ENCODE measurements at places on chromosomes 5 and 9.

GRCh38 chr5:148427370-148428042, 43.7 kb downstream of the FBXO38 start:
- H3K4me3 ChIP-seq, result no peak overlapping the region
- DNase-seq, result no peak
- no peak overlapping the region for H3K27ac ChIP-seq
- no peaks in the 10 kb centered on the region for H3K4me1 ChIP-seq
- H3K27me3 ChIP-seq, result no peaks in the 10 kb centered on the region
- peaks cover 58% of the 10 kb centered on the region for H3K36me3 ChIP-seq

GRCh38 chr9:107635101-107635802, 145.7 kb upstream of the KLF4 start:
- DNase-seq, result no peak
- H3K4me1 ChIP-seq, result peaks cover 28% of the 10 kb centered on the region
- no peak overlapping the region for H3K4me3 ChIP-seq
- H3K36me3 ChIP-seq, result no peaks in the 10 kb centered on the region
- no peak overlapping the region for H3K27ac ChIP-seq
- H3K27me3 ChIP-seq, result peaks cover 7% of the 10 kb centered on the region

GRCh38 chr9:112331674-112331952, 1.8 kb downstream of the PTBP3 start:
- peak; percentile 68 for DNase-seq
- H3K4me3 ChIP-seq, result peak overlapping the region; percentile 70

GRCh38 chr5:515273-515836, 8.9 kb downstream of the SLC9A3 start:
- H3K36me3 ChIP-seq, result peaks cover 22% of the 10 kb centered on the region
- H3K4me1 ChIP-seq, result peaks cover 62% of the 10 kb centered on the region
- peak overlapping the region; percentile 81 for H3K27ac ChIP-seq
- DNase-seq, result no peak
- H3K27me3 ChIP-seq, result no peaks in the 10 kb centered on the region
- no peak overlapping the region for H3K4me3 ChIP-seq

DNA sequence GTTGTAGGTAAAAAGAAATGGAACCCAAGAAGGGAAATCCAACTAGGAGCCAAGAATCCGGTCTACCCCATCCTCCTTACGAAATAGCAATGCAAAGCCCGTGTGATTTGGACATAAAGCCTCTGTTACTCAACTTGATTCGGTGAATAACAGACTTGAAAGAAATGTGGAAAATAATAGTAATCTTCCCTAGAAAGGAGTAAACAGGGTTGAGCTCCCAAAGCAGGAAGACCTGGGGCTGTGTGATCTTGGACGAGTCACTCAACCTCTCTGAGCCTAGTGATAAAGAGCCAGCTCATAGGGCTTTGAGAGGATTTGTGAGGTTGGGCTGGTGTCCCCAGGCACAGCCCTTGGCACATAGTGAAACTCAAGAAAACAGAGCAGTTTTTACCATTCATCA, 42.7 kb upstream of the IL17B start:
- H3K27me3 ChIP-seq, result no peaks in the 10 kb centered on the region
- H3K27ac ChIP-seq, result peak overlapping the region; percentile 82
- peaks cover 68% of the 10 kb centered on the region for H3K36me3 ChIP-seq
- H3K4me3 ChIP-seq, result no peak overlapping the region
- peaks cover 40% of the 10 kb centered on the region for H3K4me1 ChIP-seq

DNA sequence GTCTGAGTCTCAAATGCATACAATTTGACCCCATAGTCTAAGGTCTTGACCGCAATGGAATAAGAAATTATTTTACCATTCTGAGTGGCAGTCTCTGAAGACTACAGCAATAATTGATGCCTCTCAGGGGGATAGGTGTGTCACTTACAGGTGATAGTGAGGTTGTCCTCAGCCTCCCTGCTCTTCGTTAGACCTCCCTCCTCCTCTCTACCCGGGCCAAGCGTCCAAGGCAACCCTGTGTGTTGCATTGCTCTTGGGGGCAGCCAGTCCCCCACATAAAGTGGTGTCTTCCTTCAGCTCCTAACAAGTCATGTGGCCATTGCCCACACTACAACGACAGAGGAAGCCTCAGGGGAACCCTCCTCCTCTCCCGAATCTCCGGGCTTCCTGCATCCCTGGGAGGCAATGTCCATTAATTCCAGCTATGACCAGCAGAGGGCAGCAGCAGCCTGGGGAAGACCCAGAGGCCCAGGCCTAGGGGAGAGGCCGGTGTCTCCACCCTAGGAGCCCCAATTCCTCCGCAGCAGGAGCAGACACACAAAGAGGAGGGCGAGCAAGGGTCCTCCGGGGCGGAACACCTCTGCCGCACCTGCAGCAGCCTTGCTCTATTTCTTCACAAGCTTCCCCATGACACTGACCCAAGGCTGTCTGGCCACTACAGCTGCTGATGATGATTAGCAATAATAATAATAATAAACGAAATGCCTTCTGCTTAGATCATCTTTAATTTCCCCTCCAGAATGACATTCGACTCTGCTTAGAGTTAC, 134.8 kb downstream of the KCNIP1 start:
- peaks cover 3% of the 10 kb centered on the region for H3K4me1 ChIP-seq
- H3K36me3 ChIP-seq, result no peaks in the 10 kb centered on the region
- no peak overlapping the region for H3K4me3 ChIP-seq
- H3K27ac ChIP-seq, result no peak overlapping the region

- no peak for DNase-seq
- no peaks in the 10 kb centered on the region for H3K36me3 ChIP-seq
- H3K4me1 ChIP-seq, result no peaks in the 10 kb centered on the region
Measured at GRCh38 chr5:22539762-22540161, 313.4 kb downstream of the CDH12 start.

GRCh38 chr9:136403915-136404800, 4.2 kb upstream of the SNAPC4 start:
- DNase-seq, result no peak
- H3K27me3 ChIP-seq, result no peaks in the 10 kb centered on the region
- peaks cover 51% of the 10 kb centered on the region for H3K36me3 ChIP-seq
- H3K4me3 ChIP-seq, result no peak overlapping the region
- peaks cover 8% of the 10 kb centered on the region for H3K4me1 ChIP-seq

DNA sequence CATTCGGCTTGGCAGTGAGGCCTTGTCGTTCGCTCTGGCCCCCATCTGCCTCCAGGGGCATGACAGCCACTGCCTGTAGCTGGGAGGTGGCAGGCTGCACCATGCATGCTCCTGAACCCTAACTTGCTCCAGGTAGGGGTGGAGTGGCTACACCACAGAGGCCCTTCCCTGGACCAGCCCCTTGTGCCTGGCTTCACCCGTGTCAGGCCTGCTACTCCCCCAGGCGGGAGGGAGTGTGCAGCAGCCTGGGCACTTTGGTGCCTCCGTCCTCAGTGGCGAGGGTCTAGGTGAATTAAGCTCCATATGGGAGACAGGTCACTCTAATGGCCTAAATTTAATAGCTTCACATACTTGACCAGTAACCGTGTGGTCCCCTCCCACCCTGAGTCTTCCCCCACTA, 59.4 kb upstream of the LMX1B start:
- DNase-seq, result no peak
- no peak overlapping the region for H3K27ac ChIP-seq
- no peaks in the 10 kb centered on the region for H3K4me1 ChIP-seq
- H3K4me3 ChIP-seq, result no peak overlapping the region
- peaks cover 9% of the 10 kb centered on the region for H3K27me3 ChIP-seq

DNA sequence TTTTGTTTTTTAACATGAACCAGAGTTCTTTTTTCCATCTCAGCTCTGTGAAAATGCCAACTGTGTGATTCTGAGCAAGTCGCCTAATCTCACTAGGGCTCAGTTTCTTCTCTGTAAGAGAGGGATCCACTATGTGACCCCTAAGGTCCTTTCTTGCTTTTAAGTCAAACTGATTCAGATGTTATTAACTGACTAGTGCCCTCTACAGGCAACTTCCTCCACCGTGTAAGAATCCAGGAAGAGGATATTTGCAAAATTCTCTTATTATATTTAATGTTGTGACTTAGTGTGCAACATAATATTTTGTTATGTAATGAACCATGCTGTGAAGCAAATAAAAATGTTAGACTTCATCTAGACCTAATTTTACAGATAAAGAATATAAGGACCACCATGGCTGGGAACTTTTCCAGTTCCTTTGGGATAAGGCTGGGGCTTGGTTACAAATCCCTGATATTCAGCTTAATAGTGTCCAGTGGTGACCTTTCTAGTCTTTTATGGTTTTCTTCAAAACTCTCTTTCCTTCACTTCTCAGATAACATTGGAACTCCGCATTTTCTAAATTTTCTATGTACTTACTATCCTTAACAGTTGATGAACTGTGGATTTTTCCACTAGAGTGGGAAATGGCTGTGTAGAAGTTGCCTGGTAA, 244.7 kb downstream of the PIK3R1 start:
- DNase-seq, result peak; percentile 49
- H3K27me3 ChIP-seq, result no peaks in the 10 kb centered on the region
- no peak overlapping the region for H3K27ac ChIP-seq
- H3K36me3 ChIP-seq, result no peaks in the 10 kb centered on the region
- H3K4me3 ChIP-seq, result no peak overlapping the region

GRCh38 chr9:137575716-137576411, 2.9 kb downstream of the DPH7 start:
- no peak overlapping the region for H3K27ac ChIP-seq
- no peak for DNase-seq
- no peaks in the 10 kb centered on the region for H3K27me3 ChIP-seq
- no peak overlapping the region for H3K4me3 ChIP-seq

DNA sequence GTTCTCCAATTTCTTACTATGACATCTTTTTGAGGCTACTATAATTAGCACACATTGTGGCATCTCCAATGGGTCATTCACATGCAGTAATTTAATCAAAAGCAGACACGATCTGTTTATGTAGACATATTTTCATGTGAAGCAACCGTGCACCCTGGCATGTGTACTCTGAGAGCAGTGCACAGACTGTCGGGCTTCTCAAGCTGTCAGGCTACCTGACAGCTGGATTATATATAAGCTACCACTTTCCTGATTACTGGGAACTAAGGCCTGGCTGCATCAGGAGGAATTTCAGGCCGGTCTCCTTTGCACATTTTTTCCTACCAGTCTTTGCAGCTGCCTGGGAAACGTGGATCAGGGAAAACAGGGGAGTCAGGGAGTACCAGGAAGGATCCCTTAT, 197.5 kb downstream of the MAPKAP1 start:
- no peaks in the 10 kb centered on the region for H3K36me3 ChIP-seq
- H3K27ac ChIP-seq, result no peak overlapping the region
- no peaks in the 10 kb centered on the region for H3K4me1 ChIP-seq
- H3K4me3 ChIP-seq, result no peak overlapping the region

DNA sequence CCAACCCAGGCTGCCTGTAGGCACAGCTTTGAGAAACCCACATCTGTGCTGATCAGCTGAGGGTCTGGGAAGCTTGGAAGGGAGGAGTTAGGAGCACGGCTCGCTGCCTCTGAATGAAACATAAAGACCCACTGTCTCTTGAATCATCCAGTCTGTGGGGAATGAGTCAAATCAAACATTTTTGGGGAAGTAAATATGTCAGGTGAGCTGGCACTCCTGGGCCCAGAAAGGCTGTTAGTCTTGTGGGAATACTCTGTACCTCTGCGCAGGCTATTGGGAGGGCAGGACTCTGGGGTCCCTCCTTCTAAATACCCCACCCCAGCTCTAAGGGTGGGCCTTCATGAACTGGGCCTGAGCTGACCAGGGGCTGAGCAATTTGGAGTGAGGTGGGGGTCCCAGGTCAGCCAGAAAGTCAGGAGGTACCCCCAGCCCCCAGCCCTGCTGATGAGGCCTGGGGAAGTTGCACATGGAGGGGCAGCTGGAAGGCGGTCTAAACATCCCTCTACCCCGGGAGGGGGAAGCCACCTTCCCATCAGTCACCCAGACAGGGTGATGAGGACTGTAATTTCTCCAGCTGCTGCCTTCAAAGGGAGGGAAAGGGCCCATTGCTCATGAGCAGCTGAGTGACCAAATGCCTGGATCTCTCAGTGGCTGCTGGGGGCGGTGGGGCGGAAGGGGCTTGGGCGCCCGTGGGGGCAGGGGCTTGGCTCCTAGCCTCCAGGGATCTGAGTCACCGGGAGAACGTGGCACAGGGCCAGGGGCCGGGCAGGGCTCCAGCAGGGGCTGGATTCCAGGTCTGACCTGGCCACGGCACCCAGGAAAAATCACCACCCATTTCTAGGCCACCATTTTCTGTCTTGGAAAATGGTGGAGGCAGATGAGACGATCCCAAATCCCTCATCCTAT, 10.8 kb downstream of the FIBCD1 start:
- no peak overlapping the region for H3K4me3 ChIP-seq
- DNase-seq, result no peak
- H3K27ac ChIP-seq, result no peak overlapping the region
- H3K36me3 ChIP-seq, result no peaks in the 10 kb centered on the region
- H3K27me3 ChIP-seq, result peaks cover 33% of the 10 kb centered on the region

- no peak overlapping the region for H3K4me3 ChIP-seq
- no peak overlapping the region for H3K27ac ChIP-seq
- H3K36me3 ChIP-seq, result no peaks in the 10 kb centered on the region
Measured at GRCh38 chr9:15240927-15241326, 66.1 kb downstream of the TTC39B start.

- DNase-seq, result no peak
- no peaks in the 10 kb centered on the region for H3K27me3 ChIP-seq
- no peaks in the 10 kb centered on the region for H3K4me1 ChIP-seq
- no peak overlapping the region for H3K4me3 ChIP-seq
- H3K36me3 ChIP-seq, result no peaks in the 10 kb centered on the region
Measured at GRCh38 chr5:153447534-153447933, 42.9 kb upstream of the GRIA1 start.

- H3K36me3 ChIP-seq, result no peaks in the 10 kb centered on the region
- H3K4me1 ChIP-seq, result peaks cover 54% of the 10 kb centered on the region
- H3K27me3 ChIP-seq, result no peaks in the 10 kb centered on the region
- H3K4me3 ChIP-seq, result no peak overlapping the region
Measured at GRCh38 chr5:147836439-147836838, 5.0 kb upstream of the SPINK1 start.
